ENCODE measurements at places on chromosomes 16 and 17. TPM values are rescaled to one million over a fixed set of nuclear protein-coding genes. Genes with fewer than 3 reads are reported as not detected.

KRT28 gene
- not detected for total RNA-seq

CSH1 gene
- not detected for total RNA-seq

LDHD gene
- total RNA-seq: 1.1 TPM

KRTAP2-2 gene
- total RNA-seq: not detected

KRTAP2-1 gene
- total RNA-seq: not detected

NUDT21 gene
- 105 TPM for total RNA-seq

YBX2 gene
- 0.40 TPM for total RNA-seq

HSPB9 gene
- not detected for total RNA-seq

VAT1L gene
- total RNA-seq: not detected

EPX gene
- not detected for total RNA-seq

NPW gene
- 1.0 TPM for total RNA-seq

ITGAD gene
- not detected for total RNA-seq

FNDC8 gene
- 0.07 TPM for total RNA-seq

DNAH2 gene
- total RNA-seq: 0.02 TPM

ZG16 gene
- total RNA-seq: not detected
